Fibroblast of the conjunctiva (primary cell): ENCODE measurements at places on chromosomes 2 and 18.

GRCh38 chr2:64866797-64867196, 122.4 kb upstream of the SLC1A4 start:
- peak; percentile 96 for DNase-seq

DNA sequence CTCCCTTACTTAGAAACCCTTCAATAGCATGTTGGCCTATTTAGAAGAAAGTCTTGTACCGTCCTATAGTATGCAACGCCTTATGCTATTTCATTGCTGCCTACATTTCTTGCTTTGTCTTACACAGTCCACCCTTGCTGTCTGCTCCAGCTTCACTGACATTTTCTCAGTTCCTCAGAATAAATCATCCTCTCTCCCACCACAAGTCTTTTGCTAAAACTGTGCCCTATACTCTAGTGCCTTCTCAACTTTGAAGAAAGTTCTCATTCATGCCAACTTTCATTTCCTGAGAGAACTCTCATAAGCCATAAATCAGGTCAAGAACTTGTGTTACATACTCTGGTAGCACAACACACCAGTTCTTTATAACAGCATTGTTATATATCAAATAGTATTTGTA, 54.3 kb upstream of the COL3A1 start:
- DNase-seq: no peak

GRCh38 chr2:222623756-222624309, 32.1 kb downstream of the FARSB start:
- no peak for DNase-seq

- DNase-seq: peak; percentile 40
Observed at GRCh38 chr2:195561116-195561921, 95.7 kb upstream of the SLC39A10 start.

- no peak for DNase-seq
Observed at GRCh38 chr2:55779459-55780421, 86.1 kb upstream of the PNPT1 start.

DNA sequence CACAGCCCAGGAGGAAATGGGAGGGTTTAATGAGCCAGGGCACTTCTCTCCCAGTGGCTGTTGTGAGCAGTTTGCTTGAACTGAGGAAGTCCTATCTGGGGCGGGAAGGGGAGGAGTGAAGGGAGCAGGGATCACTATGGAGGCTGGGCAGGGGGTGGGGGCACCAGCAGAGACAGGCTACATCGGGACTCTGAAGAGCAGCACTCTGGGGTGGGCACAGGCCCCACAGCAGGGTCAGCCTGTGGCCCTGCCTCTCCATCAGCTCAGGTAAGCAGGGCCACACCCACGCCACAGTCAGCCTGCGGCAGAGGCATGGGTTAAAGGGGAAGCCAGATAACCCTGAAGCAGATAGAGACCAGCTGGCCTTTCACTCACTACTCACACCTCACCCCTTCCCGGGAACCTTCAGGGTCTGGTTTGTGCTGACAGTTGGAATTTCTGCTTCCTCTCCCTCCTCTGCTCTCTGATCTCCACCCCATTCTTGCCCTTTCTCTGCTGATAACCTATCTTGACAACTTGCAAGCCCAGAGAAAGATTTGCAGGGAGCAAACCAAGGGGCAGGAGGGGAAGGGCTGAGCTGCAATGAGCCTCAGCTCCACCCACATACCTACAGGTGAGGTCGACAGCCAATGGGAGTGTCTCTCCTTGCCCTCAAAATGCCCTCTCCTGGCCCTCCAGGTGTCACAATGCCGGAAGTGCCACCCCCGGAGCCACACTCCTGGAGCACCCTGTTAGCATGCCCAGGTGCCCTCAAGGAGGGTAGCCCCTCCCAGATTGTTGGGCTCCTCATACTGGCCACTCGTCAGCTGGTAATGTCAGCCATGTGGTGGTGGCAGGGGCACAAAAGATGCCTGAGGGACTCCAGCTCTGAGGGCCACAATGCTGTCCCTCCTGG, 3.7 kb downstream of the SIGLEC15 start:
- no peak for DNase-seq

GRCh38 chr2:42569116-42569711, 782 bp downstream of the MTA3 start:
- no peak for DNase-seq

DNA sequence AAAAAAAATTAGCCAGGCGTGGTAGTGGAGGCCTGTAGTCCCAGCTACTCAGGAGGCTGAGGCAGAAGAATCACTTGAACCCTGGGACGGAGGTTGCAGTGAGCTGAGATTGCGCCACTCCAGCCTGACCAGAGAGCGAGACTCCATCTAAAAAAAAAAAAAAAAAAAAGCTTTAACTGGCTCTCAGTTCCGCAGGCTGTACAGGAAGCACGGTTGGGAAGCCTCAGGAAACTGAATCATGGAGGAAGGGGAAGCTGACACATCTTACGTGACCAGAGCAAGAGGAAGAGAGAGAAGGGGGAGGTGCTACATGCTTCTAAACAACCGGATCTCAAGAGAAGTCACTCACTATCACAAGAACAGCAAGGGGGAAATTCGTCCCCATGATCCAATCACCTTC, 505.6 kb upstream of the SLC8A1 start:
- no peak for DNase-seq

- no peak for DNase-seq
Observed at GRCh38 chr2:216335252-216335651, 37.0 kb downstream of the MARCHF4 start.

- peak; percentile 47 for DNase-seq
Observed at GRCh38 chr2:42810971-42811811, 18.8 kb upstream of the HAAO start.

- DNase-seq: no peak
Observed at GRCh38 chr2:128505150-128505490, 186.5 kb upstream of the HS6ST1 start.

DNA sequence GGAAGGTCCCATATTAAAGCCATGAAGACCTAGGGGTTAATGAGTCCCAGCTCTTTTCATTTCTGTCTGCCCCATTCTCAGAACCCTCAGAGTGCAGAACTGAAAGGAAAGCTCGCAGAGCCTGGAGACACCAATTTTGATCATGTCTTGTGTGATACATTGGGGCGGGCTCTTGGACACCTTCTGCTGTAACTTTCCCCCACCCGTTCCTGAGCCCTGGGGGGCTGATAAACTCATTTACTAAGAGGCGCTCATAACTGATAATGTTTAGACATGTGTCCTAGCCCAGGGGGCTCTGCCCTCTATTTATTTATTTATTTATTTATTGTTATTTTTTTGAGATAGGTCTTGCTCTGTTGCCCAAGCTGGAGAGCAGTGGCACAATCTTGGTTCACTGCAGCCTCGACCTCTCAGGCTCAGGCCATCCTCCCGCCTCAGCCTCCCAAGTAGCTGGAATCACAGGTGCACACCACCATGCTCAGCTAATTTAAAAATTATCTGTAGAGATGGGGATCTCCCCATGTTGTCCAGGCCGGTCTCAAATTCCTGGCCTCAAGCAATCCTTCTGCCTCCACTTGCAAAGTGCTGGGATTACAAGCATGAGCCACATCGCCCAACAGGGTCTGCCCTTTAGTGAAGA, 72.4 kb upstream of the HAAO start:
- no peak for DNase-seq
